ENCODE measurements at places on chromosomes 7 and 10.

GRCh38 chr10:74121368-74121767, 29.3 kb downstream of the AP3M1 start:
- no peak for DNase-seq

GRCh38 chr7:67637023-67637358, 640.4 kb downstream of the TYW1 start:
- DNase-seq = no peak

GRCh38 chr10:74750848-74751274, 75.5 kb upstream of the KAT6B start:
- no peak for DNase-seq

DNA sequence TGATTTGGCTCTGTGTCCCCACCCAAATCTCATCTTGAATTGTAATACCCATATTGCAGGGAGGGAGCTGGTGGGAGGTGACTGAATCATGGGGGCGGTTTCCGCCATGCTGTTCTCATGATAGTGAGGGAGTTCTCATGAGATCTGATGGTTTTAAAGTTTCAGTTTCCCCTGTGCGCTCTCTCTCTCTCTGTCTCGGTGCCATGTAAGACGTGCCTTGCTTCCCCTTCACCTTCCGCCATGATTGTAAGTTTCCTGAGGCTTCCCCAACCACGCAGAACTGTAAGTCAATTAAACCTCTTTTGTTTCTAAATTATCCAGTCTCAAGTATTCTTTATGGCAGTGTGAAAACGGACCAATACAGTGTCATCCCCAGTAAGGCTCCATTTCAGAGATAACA, 48.3 kb upstream of the CHCHD3 start:
- no peak for DNase-seq

- no peak for DNase-seq
Measured at GRCh38 chr7:30912986-30913811, 1.5 kb downstream of the AQP1 start.

DNA sequence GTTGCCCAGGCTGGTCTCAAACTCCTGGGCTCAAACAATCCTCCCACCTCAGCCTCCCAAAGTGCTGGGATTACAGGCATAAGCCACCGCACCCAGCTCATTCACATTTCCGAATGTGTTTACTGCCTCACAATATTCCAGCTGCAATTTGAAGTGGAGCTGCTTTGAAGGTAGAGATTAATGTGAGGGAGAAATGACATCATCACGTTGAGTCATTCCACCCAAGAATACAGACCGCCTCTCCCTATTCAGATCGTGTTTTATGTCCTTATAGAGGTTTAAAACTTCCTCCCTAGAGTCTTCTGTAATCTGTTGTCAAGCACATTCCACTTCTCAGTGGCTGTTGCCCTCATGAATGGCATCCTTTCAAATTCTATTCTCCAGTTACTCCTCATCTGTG, 100.4 kb upstream of the PDGFA start:
- no peak for DNase-seq

GRCh38 chr7:12386313-12386740, 17.3 kb downstream of the VWDE start:
- DNase-seq = no peak

DNA sequence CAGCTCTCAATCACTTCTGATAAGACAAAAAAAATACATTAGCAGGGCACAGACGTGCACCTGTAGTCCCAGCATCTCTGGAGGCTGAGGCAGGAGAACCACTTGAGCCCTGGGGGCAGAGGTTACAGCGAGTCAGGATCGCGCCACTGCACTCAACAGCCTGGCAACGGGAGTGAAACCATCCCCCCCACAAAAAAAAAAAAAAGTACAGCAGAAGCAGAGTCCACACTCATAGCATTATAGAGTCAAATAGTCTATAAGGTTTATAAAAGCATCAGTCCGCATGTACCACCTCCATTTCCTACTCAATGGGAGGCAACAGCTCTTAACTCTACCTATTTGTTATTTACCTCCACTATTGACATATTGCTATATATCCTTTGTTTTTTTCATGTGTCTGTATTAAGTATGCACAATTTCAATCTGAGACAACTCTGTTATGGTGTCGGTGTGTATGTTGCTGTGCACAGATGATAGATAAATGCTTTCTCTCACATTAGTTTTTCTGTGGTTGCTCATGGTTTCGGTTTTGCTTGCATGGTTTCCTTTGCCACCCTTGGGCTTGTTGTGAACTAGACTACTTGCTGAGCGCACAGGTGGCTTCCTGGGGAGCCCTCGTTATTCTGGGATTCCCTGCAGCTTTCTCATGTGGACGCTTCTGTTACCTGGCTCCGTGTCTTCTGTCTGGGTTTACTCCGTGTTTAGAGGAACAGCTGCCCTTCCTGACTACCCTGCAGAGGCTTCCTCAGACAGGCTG, 40.4 kb downstream of the PROSER2 start:
- DNase-seq = no peak

DNA sequence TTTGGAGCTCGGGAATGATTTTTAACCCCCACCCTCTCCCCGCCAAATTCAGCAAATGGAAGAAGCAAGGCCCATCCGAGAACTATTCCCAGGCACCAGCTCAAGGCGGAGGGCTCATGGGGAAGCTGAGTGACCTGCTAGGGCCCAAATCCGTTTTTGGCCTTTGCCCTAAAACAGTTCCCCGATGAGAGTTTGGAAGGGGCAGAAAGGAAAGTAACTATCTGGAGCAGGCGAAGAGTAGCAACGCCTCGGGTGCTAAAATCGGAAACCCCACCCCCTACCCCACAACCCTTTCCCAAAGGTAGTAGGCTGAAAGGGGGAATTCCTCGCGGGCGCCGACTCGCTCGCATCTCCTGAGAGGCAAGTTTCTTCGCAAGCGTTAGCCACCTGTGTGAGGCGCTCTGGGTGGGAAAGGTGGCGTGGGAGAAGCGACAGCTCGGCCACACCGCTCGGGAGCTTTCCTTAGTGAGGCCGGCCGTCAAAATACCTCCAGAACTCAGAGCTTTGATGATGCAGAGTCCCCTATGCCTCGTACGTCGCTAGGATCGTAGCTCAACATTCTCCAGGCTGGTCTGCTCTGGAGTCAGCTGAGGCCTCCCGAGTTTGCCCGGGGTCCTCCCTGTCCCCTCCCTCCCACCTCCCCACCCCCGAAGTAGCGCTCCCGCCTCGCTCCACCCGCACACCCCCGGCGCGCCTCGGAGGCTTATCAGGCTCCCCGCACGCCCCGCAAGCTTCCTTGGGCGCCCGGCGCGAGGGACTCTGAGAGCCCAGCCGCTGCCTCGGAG, 642 bp upstream of the PRKG1 start:
- no peak for DNase-seq

DNA sequence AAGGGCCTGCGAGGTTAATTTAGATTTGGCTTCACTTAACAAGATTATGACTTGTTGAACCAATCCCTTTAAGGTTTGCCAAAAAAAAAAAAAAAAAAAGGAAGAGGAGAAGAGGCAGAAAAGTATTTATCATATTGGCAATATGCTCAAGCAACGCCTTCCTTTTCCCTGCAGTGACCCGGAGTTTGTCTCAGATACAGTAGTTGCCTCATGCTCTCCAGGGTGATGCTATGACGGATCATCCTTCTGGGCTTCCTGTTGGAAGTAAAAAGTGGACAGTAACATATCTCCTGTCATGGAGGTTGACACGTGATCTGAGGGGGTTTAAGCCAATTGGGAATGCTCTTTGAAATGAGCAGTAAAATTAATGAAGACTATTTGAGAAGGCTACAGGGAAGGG, 117.3 kb downstream of the BMPER start:
- no peak for DNase-seq

DNA sequence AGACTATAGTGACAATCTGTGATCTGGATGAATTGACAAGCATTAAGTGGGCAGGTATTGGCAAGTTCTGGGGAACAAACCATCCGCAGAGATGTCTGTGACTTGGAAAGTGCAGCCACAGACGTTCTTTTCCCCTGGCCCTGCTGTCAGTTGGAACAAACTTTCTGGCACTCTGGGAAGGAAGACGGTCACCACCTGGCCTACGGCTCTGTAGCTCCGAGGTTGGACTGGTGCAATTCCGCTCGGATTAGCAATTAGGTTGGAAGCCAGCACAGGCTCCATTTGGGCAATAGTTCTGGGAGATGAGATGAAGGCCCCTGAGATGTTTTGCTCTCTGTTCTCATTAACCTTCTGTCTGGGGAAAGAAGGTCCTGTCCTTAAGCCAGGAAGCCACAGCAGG, 437.5 kb downstream of the CALN1 start:
- DNase-seq = no peak

- no peak for DNase-seq
Measured at GRCh38 chr7:48108959-48109847, 20.1 kb downstream of the UPP1 start.

- no peak for DNase-seq
Measured at GRCh38 chr7:98352621-98353020, 48.3 kb downstream of the BAIAP2L1 start.

DNA sequence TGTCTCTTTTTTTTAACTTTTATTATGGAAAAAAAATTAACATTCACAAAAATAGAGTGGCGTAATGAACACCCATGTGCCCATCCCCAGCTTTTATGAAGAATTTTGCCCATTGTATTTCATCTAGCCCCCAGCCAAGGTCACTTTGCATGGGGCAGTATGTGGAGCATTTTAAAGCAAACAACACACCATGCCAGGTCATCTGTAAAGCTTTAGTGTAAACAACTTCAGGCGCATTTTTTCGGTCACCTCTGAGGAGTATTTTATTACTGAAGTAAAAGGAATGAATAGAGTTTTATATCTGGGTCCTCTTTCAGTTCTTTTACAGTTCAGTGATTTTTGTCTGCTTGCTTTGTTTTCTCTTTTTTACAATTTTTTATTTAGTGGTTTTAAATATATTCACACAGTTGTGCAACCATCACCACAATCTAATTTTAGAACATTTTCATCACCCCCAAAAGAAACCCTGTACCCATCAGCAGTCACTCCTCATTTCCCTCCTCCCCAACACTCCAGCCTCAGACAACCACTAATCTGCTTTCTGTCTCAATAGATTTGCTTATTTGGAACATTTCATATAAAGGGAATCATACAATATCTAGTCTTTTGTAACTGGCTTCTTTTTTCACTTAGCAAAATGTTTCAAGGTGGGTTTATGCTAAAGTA, 87.9 kb downstream of the SLC37A3 start:
- DNase-seq = no peak

DNA sequence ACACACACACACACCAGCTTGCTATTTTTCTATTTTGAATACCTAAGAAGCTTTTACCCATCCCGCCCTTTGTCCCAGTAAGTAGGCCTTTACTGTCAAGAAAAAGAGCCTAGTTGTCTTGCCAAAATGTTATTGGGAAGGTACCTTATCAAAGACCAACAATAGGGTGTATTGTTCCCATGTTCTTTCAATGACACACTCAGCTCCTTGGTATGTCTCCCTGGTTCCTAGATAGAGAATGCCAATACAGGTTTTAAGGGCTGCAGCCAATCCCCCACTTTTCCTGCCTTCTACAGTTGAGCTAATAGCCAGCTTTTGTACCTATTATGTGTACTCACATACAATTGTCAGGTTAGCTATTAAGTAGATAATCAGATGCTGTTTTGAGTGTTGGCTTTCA, 92.0 kb upstream of the LRRTM3 start:
- DNase-seq = no peak

DNA sequence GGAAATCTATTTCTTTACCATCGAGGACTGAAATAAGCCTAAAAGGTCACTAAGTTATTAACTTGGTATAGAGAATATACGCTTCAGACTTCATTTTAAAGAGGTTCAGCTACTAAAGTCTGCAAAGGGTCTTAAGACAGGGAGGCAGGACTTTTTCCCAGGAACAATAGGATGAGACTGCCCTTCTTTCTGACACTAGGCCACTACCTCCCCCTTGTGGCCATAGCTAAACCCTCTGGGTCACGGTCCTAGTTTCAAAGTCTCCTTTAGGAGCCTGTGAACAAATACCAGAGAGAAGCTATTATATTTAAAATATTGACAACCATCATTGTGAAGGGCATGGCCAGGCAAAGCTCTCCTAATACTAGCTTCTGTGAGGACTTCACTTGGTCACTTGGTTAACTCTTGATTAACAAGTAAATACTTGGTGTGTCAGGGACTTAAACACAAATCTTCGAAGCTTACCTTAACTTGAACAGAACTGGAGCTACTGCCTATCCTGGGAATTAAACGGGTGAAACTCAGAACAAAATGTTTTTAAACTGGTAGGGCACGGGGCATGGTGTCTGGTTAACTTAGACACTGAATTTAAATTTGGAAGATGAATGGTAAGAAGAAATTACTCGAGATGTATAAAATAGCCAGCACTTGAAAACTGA, 75.6 kb downstream of the CCDC6 start:
- peak; percentile 63 for DNase-seq

DNA sequence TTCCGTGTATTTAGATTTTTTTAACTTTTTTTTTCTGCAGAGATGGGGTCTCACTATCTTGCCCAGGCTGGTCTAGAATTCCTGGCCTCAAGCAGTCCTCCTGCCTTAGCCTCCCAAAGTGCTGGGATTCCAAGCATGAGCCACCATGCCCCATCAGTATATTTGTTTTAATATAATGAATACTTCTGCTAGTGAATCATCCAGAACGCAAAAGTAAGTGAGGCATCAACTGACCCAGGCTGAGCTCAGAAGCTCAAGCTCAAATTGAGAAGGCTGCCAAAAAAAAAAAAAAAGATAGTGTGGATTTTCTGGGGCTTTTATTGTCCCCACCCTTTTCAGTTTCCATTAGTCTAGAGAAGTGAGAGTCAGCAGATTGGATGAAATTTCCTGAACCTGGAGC, 39.0 kb upstream of the TECTB start:
- no peak for DNase-seq

GRCh38 chr7:145036604-145037405, 201.0 kb upstream of the TPK1 start:
- DNase-seq = no peak

GRCh38 chr10:43890124-43890523, 241.4 kb upstream of the ZNF32 start:
- no peak for DNase-seq

DNA sequence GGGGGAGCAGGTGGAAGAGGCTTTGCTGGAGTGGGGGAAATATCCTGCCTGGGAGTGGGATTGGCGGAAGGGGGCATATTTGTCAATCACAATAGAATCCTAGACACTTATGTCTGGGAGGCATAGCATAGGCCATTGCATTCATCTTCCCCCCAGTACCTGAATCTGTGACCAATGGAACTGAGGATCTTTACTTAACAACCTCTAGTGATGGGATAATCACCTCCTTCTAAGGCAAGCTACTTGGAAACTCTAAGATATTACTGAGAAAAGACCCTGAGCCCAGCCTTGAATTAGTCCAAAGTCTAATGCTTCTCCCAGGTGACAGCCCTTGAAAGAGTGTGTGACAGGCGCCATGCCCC, 90.7 kb downstream of the NPSR1 start:
- no peak for DNase-seq

GRCh38 chr7:29146888-29147609, 712 bp upstream of the CPVL start:
- no peak for DNase-seq

DNA sequence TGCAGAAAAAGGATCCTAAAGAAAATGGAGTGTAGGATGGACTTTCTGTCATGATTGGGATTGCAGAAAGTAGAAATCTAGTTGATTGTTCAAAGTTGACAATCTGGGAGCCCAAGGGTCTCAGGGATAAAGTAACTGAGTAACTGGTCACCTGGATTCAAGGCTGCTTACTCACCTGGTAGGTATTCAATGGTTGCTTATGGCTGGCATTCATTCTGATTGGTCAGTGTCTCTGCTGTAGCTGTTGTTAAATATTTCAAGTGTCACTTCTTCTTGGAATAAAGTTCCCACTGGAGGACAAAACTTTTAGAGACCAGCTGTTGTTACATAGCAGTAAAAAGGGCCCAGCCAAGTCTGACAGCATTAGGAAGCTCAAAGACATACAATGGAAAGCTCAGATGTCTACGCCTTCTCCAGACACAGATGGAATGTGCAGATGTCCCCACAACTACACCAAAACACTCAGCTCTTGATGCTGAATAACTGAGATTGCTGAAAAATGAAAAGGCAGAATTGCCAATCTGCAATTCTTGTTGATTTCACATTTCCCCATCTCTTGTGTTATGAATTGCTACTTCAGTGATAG, 106.9 kb downstream of the ZNF467 start:
- no peak for DNase-seq
